ENCODE measurements at places on chromosomes 4 and X.

- no peak for DNase-seq
Measured at GRCh38 chrX:69291116-69291515, 125.9 kb upstream of the PJA1 start.

DNA sequence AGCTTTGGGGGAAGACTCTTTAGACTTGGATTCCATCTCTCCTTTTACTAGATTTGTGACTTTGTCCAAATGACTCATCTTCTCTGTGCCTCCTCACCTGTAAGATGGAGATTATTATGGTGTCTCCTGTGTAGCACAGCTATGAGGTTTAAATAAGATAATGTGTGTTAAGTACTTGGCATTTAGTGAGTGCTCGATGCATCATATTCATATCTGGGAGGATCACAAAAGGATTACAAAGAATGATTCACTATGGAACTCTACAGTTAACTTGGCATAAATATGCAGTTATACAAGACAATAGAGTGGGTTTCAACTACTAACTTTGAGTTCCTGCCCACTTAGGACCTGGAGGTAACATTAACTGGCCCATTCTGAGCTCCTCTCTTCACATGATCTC is 2.3 kb downstream of the GBA3 start:
- DNase-seq, result no peak

GRCh38 chrX:43969504-43970501 is 3.4 kb downstream of the NDP start:
- peak; percentile 23 for DNase-seq

GRCh38 chrX:148905400-148905799 is 405.0 kb downstream of the AFF2 start:
- no peak for DNase-seq

GRCh38 chrX:13014111-13015096 is 30.0 kb downstream of the FAM9C start:
- DNase-seq, result no peak

DNA sequence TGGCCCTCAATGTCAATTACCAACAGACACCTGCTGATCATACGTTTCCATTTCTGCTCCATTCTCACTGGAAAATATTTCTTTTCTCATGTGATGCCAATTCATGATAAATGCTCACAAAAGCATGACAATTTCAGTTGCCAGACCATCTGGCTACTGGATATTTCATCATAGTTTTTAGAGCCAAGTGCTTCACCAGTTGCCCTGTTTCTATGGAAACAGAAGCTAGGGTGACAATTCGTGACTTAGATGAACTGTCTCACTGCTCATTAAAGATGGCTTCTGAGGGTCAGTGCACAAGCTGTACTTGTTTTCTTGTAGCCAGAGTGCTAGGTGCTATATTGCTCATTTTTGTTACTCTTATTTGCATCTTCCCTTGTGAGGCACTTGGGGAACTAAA is 184.9 kb downstream of the COMMD8 start:
- DNase-seq, result no peak

GRCh38 chr4:76696109-76696508 is 201.8 kb downstream of the SOWAHB start:
- peak; percentile 38 for DNase-seq

- DNase-seq, result no peak
Measured at GRCh38 chr4:47703008-47703407, 134.9 kb downstream of the CORIN start.

DNA sequence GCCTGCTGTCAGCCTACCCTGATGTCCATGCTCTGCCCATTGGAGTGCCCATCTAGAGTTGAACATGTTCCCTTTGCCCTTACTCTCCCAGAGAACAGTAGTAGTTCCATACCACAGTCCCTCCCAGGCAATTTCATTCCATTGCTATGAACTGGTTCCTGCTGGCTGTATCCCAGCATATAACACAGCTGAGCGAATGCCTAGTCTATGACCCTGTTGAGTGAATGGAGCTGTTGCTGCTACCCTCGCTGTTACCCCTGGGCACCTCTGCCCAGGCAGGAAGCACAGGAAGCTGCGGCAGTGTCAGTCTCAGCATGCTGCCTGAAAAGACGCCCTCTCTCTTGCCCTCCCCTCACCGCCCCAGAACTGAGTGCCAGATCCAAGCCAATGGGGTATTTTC is 73.3 kb downstream of the SOX3 start:
- DNase-seq, result no peak

- no peak for DNase-seq
Measured at GRCh38 chrX:136546371-136546781, 14.4 kb downstream of the VGLL1 start.

- DNase-seq, result no peak
Measured at GRCh38 chrX:46744009-46744408, 14.9 kb downstream of the SLC9A7 start.

- DNase-seq, result no peak
Measured at GRCh38 chr4:19123681-19124080, 1102.1 kb upstream of the LCORL start.

GRCh38 chrX:129987871-129988270 is 5.4 kb downstream of the BCORL1 start:
- no peak for DNase-seq

DNA sequence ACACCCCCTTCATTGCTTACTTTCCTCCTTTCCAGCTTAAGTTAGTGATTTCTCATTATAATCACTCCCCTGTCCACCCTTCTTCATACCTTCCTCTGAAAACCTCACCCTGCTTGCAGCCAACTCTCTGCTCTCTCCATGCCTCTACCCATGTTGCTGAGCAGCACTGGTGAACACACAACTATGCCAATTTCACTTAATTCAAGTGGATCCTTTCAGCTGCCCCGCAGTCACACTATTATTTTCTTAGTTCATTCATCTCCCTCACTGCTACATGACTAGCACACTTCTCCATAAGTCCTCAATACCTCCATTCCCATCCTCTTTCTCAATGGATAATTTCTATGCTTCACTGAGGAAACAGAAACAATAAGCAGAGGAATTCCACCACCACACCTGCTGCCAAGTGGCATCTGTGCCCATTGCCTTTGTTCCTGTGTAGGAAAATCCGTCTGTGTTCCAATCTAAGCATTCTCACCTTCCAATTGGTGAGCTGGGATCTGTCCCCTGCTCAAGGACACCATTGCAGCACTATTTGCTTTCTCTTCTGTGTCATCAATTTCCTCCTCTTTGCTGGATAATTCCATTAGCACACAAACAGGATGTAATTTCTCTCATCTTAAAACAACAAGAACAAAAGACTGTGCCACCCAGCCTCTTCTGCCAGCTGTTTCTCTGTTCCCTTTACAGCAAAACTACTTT is 25.2 kb upstream of the PRSS48 start:
- no peak for DNase-seq

DNA sequence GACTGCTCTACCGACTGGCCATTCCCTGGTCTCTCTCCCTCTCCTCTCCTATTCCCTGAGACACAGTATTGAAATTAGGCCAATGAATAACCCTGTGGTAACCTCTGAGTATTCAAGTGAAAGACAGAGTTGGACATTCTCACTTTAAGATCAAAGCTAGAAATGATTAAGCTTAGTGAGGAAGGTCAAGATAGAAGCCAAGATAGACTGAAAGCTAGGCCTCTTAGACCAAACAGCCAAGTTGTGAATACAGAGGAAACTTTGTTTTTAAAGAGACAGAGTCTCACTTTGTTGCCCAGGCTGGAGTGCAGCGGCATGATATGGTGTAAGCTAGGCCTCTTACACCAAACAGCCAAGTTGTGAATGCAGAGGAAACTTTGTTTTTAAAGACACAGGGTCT is 64.6 kb downstream of the KDM6A start:
- no peak for DNase-seq

DNA sequence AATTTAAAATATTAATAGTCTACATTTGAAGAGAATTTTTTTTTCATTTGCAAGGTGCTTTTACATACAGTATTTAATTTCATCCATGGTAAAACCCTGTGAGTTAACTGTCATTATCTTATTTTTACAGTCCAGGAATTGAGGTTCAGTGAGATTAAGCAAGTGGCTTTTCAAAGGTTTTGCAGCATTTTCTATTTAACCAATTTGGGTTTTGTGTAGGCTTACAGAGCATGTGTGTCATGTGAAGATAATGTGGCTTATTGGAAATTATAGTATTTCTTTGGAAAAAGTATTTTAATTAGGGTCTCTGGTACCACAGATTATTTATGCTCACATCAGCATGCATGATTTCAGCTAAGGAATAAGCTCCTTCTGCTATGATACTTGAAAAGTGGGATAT is 4.5 kb downstream of the XK start:
- no peak for DNase-seq

- no peak for DNase-seq
Measured at GRCh38 chr4:14943749-14944148, 58.5 kb upstream of the CPEB2 start.

- DNase-seq, result no peak
Measured at GRCh38 chr4:81622028-81622427, 150.3 kb upstream of the RASGEF1B start.

- no peak for DNase-seq
Measured at GRCh38 chr4:22456291-22456690, 59.6 kb downstream of the ADGRA3 start.

- DNase-seq, result no peak
Measured at GRCh38 chr4:14792702-14793227, 209.5 kb upstream of the CPEB2 start.

DNA sequence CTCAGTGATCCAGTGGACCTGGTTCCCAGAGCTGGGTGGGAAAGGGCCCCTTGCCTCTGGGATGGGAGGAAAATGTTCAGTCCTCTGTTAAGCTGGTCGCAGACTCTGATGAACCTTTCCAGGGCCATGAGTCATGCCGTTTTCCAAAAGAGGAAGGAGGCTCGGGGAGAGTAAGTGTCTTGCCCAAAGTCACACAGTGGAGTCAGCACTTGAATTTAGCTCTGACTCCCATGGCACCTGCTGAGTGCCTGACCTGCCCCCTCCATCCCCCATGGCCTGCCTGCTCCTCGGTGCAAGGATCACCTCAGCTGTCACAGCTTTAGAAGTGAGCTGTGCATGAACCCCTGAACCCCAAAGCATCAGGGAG is 14.0 kb upstream of the KIAA0232 start:
- DNase-seq, result peak; percentile 43

GRCh38 chrX:128165884-128166408 is 113.7 kb upstream of the ACTRT1 start:
- no peak for DNase-seq

DNA sequence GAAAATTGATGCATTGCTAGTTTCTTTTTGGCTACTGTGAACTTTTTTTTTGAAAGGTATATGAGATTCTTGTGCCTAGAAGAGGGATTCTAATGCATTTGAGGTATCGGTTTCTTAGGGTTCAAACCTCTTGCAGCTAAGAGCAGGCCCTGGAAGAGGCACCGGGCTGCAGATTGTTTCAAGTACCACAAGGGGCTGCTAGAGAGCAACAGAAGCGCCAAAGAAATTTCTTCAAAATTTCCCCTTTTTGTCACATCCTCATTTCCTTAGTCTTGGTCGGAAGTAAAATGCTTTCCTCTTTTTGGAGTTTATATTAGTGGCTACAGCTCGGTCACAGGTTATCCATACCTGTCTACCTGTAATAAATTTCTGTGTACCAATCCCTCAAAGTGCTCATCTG is 89.8 kb downstream of the PDGFRA start:
- peak; percentile 63 for DNase-seq

GRCh38 chr4:151797131-151797530 is 36.3 kb upstream of the GATB start:
- DNase-seq, result peak; percentile 18

GRCh38 chrX:69152417-69152841 is 12.8 kb downstream of the PJA1 start:
- DNase-seq, result peak; percentile 62

- no peak for DNase-seq
Measured at GRCh38 chr4:139921429-139922184, 232.4 kb downstream of the MAML3 start.

GRCh38 chr4:185654965-185655554 is 119.8 kb upstream of the PDLIM3 start:
- DNase-seq, result no peak
